H9 (cell line): ENCODE measurements at places on chromosomes 1 and 21.
A peak's percentile ranks its signal among the peaks of the same experiment; 100 is the strongest.

DNA sequence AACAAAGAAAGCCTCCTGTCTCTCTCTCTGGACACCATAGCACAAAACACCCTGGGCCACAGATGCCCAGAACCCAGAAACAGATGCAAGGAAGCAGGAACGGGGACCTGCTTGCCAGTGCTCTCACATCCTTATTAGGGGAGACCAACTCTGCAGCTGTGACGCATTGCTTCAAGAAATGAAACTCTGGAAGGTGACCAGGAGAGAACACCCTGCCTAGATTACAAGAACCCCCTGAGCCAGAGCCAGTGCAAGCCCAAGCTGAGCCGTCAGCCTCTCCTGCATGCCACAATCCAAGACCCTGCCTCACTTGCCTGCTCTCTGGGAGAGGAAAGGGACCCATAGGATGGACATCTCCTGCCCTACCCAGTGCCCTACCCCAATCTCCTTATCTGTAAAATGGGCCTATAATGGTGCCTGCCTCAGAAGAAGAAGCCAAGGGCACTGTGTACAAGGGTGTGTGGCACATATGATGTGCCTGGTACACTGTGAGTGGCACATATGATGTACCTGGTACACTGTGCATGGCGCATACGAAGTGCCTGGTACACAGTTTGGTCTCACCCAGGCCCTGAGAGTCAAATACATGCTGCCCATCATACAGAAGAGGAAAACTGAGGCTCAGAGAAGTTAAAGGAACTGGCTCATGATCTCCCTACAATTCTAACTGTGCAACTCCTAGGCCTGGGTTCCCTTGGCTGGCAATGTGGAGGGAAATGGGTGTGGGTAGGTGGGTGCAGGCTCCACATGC, 16.8 kb upstream of the FAM131C start:
- DNase-seq = no peak

DNA sequence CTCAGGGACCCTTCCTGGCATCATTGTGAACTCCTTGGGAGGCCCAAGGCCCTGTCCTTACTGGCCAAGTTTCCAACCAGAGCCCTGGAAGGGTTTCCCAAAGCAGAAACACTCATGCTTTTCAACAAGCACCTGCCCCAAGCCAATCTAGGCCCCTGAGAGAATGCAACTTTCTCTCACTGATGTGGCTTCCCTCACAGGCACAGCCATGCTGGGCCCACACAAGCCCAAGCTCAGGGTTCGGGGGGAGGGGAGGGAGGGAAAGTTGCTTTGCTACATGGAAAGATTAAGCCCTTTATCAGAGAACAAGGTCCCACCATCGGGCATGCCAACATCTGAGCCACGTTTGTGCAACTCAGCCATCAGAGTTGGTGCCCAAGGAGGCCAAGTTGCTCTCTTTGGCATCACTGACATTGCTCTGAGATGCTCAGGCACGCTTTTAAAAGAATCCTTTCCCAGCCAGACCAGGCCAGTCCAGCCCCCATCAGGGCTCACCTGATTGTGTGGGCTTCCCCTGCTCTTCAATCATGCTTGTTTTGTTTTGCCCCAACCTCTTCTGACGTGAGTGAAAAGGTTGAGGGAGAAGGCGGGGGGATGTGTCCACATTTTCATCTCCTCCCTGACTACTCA, 43.5 kb downstream of the RIMS3 start:
- DNase-seq = peak; percentile 4

DNA sequence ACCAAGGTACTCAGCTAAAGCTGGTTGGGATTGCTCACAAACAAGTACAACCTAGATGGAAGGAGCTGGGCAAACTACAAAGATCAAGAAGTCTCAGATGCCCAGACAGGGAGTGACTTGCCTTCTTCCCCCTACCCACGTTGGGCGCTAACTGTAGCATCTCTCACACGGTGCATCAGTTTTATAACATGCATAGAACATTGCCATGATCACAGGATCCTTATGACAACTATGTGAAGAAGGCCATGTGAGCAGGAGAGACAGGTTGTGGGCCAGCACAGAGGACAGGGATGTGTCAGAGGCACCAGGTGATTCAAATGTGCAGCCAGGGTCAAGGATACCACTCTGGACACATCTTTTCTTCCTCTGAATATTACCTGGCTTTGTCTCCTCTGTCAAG, 28.3 kb upstream of the CYP4B1 start:
- no peak for DNase-seq

- DNase-seq = no peak
Observed at GRCh38 chr1:196609370-196609737, 1.1 kb upstream of the KCNT2 start.

DNA sequence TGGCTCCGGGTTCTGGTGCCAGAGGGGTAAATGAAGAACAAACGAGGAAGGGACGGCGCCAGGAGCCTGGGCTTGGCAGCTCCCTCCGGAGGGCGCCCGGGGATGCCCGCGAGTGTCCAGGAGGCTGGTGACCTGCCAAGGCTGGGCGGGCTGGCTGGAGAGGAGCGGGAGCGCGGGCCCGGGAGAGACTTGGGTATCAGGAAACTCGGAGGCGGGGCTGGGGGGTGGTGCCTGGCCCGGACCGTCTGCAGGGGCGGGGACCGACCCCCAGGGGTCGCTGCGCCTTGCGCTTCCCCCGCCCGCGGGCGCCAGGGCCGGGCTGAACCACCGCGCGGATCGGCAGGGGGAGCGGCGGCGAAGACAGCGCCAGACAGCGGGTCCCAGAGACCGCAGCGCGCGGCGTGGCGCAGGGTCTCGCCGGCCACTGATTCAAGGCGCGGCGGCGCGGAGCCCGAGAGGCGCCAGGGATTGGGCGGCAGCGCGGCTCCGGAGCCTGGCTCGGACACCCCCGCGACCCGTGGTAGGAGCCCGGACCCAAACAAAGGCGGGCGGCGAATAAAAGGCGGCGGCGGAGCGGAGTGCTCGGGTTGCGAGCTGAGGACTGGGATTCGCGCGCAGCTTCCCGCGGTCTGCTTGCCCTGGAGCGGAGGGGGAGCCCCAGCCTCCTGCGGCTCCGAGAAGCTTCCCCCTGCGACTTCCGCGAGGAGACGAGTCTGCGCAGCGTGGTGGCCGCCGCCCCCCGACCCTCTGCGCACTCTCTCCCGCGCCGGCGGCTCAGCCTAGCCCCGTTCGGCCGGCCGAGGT, at the start of gene DISP3:
Gene DISP3 (plus strand): TSS at position 585 of the 804 bp plus-strand sequence. CDS start 21,838 bp downstream, outside the sequence.
- DNase-seq = peak; percentile 90

DNA sequence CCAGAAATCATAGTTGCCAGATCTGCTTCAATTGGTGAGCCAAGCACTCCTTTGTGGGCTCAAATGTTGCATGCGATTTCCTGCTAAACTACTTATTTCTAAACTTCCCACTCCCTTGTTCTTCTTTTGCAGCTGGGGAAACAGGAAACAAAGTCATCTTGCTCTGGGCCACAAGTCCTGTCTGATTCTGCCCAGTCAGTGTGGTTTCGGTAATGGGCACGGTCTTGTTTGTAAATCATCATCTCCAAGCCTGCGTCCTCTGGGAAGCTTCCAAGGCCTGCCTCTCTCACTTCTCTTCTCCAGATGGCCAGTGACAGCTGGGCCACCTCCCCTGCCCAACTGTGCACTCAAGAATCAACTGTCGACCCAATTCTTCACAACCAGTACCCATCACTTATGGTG, 4.4 kb downstream of the S100A8 start:
- DNase-seq = no peak
